ENCODE measurements at places on chromosomes 7 and 10. TPM values are rescaled to one million over a fixed set of nuclear protein-coding genes. Genes with fewer than 3 reads are reported as not detected.

ACSL5 gene
- polyA plus RNA-seq: not detected

DNA sequence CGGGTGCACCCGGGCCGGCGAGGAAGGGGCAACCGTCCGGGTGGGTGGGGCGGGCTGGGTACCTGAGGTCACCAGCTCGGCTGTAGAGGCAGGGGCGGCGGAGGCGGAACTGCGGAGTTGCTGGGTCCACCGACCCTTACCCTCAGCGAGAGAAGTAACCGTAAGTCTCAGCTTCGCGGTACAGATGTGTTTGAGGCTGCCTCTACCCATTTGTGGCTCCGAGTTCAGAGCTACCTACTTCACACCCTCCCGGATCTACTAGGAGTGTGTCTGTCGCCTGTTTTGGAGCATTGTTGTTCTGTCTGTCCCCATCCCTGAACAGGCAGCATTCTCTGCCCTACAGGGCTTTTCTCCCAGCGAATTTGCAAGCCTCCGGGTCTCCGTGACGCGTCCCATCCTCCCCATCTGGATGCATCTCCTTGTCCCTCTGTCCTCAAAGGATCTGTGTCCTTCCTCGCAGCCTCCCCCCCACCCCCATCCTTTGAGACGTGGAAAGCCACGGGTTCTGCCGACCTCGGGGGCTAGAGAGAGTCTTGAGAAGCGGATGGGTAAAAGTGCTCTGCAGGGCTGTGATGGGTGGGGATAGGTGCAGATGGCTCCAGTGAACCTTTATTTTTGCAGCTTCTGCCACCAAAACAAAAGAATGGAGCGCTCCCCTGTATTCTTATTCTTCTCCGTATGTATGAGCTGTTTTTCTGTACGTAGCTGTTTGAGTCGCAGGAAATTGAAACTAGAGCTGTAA is 757 bp downstream of the ANKIB1 start:
- no peak for DNase-seq

- no peak for DNase-seq
Observed at GRCh38 chr10:133238466-133238804, 780 bp downstream of the VENTX start.

MAT1A gene
- 1.5 TPM for polyA plus RNA-seq

DNA sequence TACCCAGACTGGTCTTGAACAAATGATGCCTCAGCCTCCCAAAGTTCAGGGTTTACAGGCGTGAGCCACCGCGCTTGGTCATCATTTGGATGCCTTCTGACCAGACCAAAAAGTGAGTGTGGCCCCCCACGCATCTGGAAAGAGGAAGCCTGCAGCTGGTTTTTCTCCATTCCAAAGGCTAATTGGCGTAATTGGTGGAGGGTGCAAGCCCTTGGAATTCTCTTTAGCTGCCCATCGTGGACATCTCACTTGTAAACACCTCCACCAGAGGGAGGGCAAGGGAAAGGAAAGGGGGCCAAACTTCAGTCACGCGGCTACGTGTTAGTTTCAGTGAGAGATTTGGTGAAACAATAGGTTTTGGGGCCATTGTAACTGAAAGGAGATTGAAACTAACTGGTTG is 4.1 kb upstream of the ARHGAP21 start:
- DNase-seq: no peak

DNA sequence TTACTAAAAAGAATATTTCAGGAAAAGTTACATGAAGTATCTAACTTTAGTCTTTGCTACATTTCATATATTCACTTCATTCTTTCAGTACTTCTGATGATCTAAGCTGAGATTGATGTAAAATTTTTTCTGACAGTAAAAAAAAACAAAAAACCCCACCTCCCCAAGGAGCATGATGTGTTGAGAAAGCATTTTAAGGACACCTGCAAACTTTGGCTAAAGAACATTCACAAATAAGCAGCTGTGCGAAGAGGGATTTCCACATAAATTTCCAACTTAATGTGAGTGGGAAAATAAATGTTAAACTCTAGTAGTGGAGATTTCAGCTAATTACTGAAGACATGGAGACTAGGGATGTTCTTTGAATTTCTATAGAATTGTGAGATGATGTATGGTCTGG is 35.5 kb downstream of the DLD start:
- DNase-seq: no peak
